Endothelial cell of umbilical vein (primary cell): ENCODE measurements at places on chromosomes 3 and 15. TPM values are rescaled to one million over a fixed set of nuclear protein-coding genes. Genes with fewer than 3 reads are reported as not detected.
A peak's percentile ranks its signal among the peaks of the same experiment; 100 is the strongest.

GRCh38 chr3:129239991-129240390, 9.4 kb upstream of the COPG1 start:
- DNase-seq, result no peak

DNA sequence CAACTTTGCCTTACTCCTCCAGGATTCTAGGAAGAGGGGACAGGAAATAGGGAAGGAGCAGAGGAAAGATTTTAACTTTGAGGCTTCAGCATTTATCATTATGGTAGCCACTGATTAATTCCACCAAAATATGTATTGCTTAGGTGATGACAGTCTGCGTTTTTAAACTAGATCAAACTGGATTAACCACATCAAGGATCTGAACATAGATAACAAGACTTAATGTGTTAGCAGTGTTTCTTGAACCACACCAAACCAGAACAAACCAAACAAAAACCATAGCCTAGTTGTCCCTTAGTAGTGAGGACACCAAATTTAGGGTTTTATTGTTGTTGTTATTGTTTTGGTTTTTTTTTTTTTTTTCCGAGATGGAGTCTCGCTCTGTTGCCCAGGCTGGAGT, 113.5 kb upstream of the LMOD3 start:
- no peak for DNase-seq

DNA sequence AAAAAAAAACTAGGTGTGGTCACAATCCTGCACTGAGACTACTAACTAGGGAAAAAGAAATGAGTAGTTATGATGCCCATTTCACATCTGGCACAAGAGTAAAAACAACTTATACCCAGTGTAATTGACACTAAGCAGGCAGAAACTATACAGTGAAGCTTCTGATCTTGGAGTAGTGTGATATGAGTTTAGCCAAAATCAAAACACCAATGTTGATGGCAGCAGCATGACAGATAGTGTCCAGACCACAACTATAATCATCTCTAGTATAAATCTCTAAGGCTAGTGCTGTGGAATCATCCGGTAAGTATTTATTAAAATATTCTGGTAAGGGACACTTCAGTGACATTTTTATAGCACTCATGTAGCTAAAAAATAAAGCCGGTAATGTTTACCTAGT, 108.5 kb upstream of the EPHA6 start:
- no peak for DNase-seq

- no peak for DNase-seq
Observed at GRCh38 chr3:160546727-160547126, 18.6 kb downstream of the KPNA4 start.

The DISP2 gene
- 0.10 and 0.24 TPM in 2 replicates for polyA plus RNA-seq

GRCh38 chr3:128579927-128580326, 70.7 kb downstream of the RPN1 start:
- DNase-seq, result no peak

The CLEC3B gene
- 1.8 and 3.2 TPM in 2 replicates for polyA plus RNA-seq

DNA sequence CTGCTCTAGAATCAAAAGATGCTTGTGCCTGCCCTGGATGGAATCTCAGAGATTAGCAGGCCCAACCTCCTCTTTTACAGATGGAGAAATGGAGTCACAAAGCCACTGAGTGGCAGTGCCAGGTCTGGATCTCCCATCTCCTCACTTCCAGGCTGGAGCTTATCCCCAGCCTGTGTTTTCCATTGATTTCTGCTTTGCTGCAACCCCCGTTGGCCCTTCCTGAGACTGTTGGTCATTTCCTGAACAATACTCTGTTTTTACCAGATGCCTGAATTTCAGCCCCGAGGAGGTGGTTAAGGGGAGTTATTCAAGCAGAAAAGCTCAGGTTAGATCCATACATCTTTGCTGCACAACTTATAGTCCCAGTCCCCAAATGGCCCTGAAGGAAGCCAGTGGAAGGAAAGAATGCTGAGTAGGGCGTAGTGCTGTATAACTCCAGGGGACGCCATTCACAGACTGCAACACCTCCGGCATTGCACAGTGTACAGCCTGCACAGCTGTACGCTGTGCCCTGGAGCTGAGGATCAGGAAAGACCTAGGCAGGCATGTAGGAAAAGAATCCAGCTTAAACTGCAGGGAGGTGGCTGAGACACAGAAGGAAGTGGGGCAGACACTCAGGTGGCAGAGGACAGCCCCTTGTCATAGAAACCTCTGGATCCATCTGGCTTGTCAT, 77.5 kb downstream of the RPLP1 start:
- peak; percentile 46 for DNase-seq

DNA sequence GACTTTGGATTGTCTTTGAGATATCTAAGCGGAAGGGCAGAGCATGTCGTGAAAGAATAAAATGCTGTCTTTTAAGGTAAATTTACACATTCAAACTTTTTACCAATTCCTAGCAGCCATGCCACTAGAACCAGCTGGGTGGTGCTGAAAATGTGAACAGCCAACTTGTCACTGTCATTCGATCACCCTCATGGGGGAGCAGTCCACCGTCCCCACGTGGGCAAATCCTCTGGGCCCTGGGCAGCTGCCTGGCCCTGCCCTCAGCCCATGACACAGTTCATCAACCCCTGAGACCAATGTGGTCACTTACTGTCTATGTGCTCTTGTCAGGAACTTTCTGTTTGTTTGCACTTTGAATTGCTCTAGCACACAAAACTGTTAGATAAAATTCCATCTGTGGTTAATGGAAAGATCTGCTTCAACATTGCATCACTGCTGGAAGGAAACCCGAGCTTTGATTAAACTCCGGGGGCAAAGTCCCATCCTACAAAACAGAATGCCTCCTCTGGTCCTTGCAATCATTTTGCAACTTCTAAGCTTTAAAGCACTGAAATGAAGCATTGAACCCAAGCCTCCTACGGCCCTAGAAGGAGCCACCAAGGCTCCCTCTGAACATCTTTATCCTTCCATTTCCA, 50.1 kb downstream of the PCSK6 start:
- DNase-seq, result no peak

DNA sequence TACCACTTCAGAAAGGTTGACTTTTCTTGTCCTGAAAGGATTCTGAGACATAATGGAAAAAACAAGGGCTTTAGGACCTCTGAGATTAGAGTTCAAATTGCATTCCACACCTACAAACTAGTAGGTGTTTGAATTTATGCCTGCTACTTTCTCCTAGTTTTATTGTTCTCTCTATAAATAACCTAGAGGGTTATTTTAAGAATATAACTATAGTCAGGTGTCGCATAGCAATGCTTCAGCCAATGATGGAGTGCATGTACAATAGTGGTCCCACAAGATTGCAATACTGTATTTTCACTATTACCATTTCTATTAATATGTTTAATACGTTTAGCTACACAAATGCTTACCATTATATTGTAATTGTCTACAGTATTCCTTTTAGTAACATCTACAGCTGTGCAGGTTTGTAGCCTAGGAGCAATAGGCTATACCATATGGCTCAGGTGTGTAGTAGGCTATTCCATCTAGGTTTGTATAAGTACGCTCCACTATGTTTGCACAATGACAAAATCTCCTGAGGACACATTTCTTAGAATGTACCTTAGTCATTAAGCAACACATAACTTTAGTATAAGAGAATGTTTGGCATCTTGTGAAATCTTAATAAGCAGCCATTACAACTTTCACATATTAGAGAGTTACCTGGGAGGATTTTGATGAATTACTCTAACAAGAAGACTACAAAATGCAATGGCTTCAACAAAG, 1352.5 kb downstream of the ZPLD1 start:
- no peak for DNase-seq

- no peak for DNase-seq
Observed at GRCh38 chr3:183381179-183381578, 47.2 kb downstream of the MCF2L2 start.

The AP3B2 gene
- polyA plus RNA-seq, result not detected in 2 replicates

GRCh38 chr15:31504462-31504839, 177.8 kb downstream of the KLF13 start:
- DNase-seq, result no peak

- DNase-seq, result no peak
Observed at GRCh38 chr15:56530157-56530556, 65.2 kb upstream of the MNS1 start.

DNA sequence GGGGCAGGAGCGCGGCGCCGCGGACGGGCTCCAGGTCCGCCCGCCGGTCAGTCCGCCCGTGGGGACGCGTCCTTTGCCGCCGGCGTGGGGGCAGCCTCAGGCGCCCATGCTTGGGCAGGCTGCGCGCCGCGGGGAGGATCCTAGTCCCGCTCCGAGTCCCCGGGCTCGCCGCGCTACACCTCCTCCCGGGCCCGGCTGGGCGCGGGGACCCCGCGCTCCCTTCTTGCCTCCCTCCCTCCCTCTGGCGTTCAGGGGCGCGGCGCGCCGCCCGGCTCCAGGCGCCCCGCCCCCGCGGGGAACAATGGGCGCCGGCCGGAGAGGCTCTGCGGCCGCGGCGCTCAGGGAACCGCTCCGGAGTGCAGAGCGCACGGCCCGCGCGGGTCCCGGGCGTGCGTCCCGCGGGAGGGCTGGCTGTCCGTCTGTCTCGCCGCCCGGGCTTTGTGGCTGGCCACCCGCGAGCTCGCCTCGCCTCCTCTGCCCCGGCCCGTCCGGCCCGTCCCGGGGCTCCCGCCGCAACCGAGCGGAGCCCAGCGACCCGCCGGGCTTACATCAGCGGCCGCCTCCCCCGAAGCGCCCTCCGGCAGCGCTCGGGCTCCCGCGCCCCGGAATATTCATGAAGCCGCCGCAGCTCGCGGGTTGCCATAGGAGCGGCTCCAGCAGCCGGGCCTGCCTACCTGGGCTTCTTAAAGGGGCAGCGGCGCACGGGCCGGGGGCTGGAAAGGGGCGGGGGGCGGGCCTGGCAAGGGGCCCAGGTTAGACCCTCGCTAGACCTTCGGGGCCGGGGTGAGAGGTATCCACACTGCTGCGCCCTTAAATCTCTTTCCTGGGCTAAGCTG, at the start of gene HCN4:
HCN4 (minus strand) TSS at position 658 of the 836 bp plus-strand sequence. CDS start 688 bp downstream, outside the sequence.
- no peak for DNase-seq

DNA sequence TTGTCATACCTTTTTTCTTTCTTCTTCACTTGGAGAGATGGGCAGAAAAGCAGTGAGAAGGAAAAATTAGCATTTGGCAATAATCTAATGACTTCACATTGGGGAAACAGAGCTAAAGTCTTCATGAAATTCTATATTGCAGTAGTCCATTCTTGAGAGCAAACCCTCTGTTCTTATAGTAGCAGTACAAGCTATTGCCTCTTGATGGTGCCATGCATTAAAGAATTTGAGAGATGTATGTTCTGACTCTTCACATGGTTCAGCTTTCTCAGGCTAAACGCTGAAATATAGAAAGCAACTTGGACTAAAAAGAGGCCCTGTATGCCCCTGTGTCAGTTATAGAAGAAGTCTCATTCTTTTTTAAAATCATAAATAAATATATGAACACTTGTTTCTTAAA, 36.0 kb downstream of the PHLDB2 start:
- peak; percentile 84 for DNase-seq

GRCh38 chr15:32942401-32942841, 224.6 kb downstream of the GREM1 start:
- no peak for DNase-seq

The BCHE gene
- polyA plus RNA-seq, result 0.40 and 0.66 TPM in 2 replicates

DNA sequence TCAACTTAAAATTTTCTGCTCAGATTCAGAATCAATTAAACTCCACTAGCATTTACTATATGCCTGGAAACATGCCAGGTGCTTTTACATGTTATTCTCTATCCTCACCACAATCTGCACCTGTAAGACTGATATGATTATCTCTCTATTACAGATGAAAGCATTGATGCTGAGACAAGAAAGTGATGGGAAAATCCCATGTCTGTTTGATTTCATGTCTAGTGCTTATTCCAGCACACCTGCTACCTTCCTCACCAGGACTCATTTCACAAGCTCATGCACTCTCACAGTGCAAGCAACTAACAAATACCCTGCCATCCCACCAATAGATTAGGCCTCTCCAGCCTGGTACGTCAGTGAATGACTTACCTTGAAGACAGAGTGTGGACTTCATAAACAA, 25.0 kb upstream of the BCL6 start:
- no peak for DNase-seq

DNA sequence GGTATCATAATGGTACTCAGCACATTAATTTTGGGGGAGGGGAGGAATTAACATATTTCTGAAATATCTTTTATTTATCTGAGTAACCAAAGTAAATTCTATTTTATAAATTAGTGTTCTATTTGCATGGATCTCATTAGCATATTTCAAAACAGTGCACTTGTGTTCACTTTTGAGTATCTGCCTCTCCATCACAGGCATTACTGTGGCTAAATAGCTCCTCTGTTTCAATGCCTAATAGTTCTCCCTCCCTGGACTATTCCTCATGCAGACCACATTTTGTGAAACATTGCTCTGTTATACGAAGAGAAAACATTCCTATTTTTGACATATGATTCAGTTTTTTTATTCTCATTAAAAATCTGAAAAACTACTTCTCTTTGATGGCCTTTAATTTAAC, 1127.8 kb downstream of the TUSC7 start:
- no peak for DNase-seq

The PPCDC gene
- polyA plus RNA-seq, result 21.4 and 23.0 TPM in 2 replicates

The GOLGA8M gene
- 0.26 and 0.30 TPM in 2 replicates for polyA plus RNA-seq

The ILDR1 gene
- not detected in 2 replicates for polyA plus RNA-seq

DNA sequence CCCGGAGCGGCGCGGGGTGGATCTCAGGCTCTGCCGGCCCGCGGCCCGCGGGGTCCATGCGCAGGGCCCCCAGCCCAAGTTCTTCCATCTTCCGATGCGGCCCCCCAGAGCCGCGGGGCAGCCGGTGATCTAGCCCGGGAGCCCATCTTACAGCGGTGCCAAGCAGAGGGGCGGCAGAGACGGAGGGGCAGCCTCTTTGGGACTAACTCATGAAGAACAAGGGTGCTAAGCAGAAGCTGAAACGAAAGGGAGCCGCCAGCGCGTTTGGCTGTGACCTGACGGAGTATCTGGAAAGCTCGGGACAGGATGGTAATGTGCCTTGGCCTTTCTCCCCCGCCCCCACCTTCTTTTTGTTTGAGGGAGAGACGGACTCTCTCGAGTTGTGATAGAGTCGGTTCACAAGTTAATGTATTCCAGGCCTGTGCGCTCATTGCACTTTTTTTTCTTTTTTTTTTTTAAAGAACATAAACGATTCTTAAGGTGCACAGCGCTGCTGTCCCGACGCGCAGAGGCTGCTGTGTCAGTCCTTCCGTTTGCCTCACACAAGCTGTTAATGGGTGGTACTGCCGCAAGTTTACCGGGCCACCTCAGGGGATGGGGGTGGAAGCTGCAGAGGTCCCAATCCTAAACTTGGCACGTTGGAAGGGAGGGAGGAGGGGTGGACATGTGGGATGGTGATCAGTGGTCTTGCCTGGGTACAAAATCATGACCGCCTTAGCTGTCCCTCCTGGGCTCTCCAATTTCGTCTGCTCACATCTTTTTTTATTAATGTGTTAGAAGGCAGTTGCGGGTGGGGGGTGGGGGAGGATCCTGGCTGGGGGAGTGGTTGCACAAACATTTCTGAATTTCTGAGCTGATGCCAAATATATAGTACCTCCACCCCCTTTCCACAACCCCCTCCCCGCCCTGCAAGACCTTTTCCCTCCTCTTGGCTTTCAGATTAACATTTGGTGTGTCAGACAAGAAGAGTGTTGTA, 801 bp downstream of the ARHGAP31 start:
- peak; percentile 73 for DNase-seq

The CD47 gene
- 18.7 and 29.3 TPM in 2 replicates for polyA plus RNA-seq

- DNase-seq, result no peak
Observed at GRCh38 chr3:106540743-106541142, 671.9 kb upstream of the CBLB start.
